ENCODE measurements at places on chromosomes 16 and 17.

DNA sequence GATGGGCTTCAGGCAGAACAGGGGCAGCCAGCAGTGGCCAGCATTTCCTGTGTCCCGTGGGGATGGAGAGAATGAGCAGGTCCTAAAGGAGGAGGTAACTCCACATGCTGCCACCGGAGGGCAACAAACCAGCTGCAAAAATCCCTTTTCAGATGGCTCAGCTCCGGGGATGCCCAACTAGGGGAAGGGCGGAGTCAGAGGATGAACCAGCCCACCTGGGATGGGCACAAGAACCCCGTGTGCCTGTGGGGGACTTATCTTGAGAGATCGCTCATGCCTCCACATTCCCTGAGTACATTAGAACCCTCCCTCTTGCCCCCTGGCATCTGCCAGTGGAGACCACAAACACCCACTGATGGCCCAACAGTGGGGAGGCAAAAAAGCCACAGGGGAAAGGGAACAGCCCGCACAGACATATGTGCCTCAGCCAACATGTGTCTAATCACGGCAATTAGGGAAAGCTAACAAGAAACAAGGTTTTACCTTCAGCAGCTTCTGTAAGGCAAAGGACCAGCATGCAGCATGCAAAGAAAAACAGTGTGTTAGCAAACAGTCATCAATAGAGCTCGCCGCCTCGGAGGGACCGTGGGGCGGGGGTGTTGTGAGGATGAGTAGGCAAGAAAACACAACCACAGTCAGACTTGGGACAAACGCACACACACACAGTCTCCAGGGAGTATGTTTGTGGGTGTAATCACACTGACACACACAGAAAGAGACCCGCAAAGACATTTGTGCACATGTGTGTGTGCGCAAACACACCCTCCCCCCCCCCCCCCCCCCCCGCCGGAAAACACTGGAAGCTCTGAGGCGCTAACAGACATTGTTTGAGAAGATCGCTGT is 64.0 kb downstream of the MYO18A start:
- no peak for DNase-seq

DNA sequence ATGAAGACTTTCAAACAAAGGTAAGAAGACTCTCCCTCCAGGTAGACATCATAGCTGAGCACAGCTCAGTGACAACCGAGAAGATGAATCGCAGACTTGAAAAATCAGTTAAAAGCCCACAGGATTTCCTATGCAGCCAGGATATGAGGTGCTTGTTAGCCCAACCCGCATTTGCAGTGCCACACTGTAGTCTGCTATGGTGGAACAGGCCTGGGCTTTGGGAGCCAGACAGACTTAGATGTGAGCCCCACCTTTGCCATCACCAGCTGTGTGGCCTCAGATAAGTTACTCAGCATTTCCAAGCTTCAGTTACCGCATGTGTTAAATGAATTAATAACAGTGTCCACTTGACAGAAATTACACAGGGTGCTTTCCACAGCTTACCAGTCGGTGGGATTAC is 204.4 kb upstream of the HS3ST3A1 start:
- no peak for DNase-seq

- DNase-seq, result peak; percentile 90
Observed at GRCh38 chr17:77441130-77441920, 300.6 kb downstream of the SEC14L1 start.

DNA sequence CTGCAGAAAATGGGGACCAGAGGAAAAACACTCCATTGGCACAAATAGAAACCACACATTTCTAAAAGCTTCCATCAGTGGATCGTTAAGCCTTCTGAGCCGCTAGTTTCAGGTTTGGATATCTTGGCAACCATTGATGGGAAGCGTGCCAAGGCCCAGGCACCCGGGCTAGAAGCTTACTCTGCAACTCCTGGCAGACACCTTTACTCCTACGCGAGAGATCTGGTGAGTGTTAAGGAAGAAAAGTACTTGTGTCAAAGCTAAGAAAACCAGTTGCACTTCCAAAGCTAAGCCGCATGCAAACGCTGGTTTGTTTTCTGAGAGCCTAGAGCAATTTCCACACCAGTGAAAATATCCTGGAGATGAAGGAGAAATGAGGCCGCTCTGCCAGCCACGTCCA is 472.4 kb downstream of the PMP22 start:
- DNase-seq, result no peak

- DNase-seq, result no peak
Observed at GRCh38 chr17:48123111-48123510, 15.5 kb downstream of the SNX11 start.

DNA sequence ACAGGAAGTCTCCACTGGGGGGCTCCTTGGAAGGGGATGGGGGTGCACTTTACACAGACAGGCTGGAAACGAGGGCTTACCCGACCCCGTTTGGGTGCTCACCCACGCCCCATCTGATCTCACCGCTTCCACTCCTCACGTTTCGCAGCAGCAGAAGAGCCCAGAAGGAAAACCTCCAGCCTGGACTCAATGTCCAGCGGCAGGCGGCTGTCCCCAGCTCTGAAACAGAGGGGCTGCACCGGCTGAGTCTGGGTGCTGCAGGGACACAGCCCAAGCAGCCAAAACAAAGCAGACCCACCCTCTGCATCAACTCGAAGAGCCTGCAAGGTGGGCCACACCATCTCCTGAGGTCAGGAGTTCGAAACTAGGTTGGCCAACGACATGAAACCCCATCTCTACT is 3.9 kb downstream of the MEAK7 start:
- DNase-seq, result no peak

GRCh38 chr16:22207715-22208360 is 1.8 kb downstream of the EEF2K start:
- DNase-seq, result no peak

DNA sequence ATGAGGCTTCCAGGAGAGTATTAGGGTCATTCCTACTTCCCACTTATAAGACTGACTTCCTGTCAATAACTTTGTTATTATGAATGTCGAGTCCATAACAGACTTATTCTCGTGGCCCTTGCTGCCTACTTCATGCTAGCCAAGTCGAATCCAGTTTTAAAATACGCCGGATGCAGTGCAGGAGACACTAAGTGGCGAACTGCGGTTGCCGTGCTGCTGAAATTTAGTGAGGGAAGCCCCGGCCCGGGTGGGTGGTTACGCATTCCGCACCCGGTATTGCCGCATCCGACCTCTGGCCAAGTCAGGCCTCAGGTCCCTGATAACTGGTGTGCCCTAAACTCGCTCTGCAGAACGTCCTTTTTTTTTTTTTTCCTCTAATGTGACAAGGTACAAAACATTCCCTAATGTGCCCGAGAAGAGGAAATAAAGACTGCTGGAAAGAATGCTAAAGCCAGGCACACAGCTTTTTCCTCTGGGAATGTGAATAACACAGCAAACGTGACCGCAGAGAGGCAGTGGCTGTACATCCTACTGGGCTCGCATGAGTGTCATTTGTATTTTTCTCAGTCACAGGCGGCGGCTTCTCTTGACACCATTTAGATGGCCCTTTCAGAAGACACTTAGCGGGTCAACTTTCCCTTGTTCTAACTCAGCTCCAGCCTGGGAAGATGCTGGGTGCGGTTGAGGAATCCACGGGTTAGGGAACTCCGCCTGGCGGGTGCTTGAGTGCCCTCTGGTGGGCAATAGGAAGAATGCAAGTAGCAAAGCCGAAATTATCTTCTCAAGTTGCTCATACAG is 7.1 kb upstream of the AKTIP start:
- peak; percentile 49 for DNase-seq

- DNase-seq, result no peak
Observed at GRCh38 chr17:65022751-65023700, 33.5 kb downstream of the GNA13 start.

DNA sequence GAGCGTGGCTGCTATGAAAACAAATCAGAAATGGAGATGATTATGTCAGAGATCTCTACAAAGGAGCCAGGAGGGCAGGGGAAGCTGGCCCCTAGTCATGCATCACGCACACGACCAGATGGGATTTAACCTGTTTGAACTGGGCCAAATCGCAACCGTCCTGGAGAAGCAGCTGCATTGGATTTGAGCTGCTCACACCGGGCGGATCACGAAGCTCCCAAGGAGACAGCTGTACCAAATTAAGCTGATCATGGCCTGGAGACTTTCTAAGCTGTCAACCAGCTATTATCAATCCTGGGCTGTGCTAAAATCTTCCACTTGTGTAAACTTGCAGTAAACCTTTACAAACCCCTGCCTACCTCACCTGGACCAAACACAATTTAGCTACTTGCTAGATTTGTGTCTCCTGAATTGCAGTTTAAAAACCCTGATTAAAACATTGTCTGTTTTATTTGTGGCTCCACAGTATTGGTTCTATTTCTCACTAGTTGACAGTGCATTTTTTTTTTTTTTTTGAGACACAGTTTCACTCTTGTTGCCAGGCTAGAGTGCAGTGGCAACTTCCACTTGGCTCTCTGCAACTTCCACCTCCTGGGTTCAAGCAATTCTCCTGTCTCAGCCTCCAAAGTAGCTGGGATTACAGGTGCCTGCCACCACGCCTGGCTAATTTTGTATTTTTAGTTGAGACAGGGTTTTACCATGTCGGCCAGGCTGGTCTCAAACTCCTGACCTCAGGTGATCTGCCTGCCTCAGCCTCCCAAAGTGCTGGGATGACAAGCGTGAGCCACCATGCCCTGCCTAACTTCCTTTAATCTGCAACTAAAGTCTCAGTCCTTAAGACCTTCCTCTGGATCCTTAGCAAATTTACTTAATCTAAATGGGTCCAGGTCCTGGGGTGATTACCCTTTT is 98.3 kb upstream of the GRIN2A start:
- no peak for DNase-seq

DNA sequence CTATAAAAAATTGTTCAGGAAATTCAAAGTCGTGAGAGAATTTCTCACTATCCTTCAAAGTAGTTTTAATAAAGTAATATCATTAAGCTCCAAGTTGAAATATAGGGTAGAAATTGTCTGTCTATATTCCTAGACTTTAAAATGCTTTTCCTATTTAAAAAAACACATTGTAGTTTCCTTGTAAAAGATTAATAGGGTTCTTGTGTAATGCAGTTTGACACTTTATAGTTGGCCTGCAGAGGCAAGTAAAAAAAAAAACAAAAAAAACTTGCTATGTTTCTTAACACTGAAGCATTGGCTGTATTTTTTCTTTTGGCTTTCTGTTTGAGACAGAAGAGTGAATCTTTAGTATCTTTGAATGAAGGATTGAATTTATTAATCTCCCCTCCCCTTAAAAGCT is 17.4 kb downstream of the CPD start:
- no peak for DNase-seq

DNA sequence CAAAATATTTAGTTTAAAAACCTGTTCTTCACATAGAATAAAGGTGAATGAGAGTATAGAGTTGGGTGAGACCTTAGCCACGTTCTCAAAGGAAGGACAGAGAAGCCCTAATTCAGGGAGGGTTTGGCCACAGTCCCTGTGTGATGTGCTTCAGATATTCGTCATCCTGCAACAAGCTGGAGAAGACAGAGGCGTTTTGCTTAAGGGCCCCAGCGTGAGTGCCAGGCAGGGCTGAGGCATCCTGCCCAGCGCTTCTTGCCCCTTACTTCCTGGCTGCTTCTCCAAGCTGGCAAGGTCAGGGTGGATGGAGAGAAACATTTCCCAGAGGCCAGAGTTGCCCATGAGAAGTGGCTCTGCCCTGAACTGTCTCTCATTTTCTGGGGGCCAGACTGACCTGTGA is 46.9 kb downstream of the AXIN2 start:
- no peak for DNase-seq

DNA sequence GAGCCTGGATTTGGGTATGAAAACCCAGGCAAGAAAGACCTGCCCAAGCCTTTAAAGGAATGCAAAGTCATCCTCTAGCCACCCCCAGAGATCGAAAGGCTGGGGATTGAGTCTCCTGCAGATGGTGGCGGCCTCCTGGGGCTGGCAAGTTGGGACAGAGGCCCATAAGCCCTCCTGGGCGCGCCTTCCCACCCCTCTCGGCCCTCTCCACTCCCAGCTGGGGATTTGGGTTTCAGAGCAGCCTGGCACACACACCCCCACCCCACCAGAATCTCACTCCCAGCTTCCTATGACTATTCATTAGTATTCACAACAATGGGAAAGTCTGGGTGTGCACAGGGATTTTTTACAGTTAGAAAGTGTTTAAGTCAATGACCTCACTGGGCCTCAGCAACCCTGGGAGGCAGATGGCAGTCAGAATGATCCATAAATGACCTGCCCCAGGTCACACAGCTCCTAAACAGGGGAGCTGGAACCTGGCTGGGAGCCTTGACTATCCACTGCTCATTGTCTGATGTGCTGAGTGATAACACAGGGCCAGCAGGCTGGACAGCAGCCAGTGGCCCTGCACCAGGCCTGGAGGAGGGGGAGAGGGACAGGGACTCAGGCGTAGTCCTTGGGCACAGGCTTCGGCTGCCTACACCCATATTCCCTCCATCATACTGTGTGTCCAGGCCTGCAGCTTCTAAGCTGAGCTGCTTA is 12.1 kb downstream of the NHERF1 start:
- DNase-seq, result no peak

- no peak for DNase-seq
Observed at GRCh38 chr16:76668207-76668725, 391.1 kb downstream of the CNTNAP4 start.

DNA sequence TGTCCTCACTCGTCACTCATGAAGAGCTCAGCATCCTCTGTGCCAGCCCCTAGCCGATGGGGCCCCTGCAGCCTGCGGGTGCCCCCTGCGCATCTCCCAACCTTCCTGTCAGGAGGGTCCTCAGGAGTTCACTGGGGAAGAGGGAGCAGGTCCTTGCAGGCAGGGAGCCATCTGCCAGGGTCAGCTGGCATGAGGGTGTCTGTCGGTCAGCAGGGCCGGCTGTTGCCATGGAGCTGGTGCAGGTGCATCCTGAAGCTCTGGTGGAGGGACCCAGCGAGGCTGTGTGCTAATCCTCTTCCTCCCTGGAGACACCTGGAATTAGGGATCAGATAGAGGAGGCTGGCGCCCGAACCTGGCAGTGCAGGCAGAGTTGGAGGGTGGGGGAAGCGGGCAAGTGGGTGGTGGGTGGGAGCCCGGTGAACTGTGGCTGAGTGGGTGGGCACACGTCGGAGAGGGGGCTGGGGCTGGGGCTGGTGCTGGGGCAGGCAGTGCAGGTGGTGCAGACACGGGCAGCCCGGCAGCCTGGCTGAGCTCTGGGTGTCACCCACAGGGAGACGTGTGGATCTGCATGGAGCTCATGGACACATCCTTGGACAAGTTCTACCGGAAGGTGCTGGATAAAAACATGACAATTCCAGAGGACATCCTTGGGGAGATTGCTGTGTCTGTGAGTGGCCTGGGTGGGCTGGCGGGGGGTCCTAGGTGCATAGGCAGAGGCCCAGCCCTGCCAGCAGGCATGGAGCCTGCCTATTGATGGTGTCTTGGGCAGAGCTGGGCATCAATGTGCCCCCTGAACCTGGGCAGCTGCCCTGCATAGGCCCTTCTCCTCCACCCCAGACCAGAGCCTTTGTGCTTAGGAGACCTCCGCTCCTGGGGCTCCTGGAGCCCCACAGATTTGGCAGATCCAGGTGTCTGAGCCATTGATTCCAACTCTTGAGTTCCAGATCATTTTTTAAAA is 17.4 kb downstream of the MAP2K3 start:
- DNase-seq, result no peak

GRCh38 chr16:89402962-89403361 is 87.4 kb downstream of the ANKRD11 start:
- DNase-seq, result no peak

Data from T-helper 1 cell (primary cell).